ENCODE measurements at places on chromosomes 2 and 18.

DNA sequence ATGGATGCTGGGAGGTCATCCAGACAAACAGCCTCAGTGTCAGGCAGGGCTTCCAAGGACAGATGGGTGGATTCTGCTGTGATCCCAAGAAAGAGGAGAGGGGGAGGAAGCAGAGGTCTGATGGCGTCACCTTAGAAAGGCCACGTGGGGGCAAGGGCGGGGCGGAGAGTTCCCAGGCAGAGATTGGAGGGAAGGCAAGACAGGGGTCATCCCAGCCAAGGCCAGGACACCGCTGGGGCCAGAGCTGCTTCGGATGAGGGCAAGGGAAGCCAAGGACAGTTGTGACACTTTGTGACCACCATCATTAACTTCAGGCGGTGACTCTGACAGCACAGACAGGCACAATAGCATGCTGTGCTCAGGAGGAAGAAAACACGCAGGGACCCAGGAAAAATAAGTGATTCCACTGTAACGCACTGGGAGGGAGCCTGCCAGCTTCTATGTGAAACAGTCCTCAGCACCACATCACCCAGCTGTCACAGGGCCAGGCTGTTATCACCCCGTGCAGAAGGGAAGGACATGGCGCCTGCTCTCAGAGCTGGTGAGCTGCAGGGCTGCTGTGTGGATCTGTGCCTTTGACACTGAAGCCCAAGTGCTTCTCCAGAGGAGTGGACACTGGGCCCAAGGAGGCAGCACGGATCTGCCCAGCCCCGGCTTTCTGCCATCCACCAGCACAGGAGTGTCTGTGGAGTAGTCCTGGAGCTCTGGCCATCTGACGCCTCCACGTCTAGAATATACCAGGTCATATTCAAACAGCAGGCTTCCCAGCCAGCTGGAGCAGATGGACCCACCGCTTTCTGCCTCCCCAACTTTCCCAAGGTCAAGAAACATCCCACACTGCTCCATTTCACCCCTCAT, 204.1 kb downstream of the NDUFA10 start:
- no peak for DNase-seq

DNA sequence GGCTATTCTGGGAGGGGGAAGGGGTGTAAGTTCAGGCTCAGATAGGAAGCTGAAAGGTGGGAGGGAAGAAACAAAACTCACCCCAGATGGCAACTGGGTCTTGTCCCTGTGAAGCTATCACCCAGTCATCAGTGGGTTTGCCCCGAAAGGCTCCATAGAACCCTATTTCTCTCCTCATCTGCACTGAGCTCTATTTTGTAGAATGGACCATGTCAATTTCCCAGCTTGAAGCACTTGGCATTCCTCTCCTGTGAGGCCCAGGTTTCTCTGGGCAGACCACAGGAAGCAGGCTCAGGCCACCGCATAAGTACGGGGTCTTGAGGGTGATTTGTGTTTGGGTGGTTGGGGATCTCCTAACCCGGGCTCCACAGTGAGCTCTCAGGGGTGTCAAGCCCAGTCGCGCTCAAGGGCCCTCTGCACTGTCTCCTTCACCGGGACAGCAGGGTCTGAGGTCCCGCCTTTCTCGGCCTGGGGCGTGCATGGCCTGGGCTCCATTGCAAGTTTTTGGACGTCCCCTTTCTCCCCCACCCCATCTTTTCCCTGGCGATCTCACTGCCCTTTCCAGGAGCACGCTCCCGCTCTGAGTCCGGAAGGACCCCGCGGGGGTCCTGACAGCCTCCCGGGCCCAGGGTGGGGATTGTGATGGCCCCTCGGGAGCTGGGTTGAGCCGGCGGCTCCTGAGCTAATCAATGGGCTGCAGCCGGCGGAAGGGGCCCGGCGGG, 27.3 kb upstream of the NOTO start:
- no peak for DNase-seq

DNA sequence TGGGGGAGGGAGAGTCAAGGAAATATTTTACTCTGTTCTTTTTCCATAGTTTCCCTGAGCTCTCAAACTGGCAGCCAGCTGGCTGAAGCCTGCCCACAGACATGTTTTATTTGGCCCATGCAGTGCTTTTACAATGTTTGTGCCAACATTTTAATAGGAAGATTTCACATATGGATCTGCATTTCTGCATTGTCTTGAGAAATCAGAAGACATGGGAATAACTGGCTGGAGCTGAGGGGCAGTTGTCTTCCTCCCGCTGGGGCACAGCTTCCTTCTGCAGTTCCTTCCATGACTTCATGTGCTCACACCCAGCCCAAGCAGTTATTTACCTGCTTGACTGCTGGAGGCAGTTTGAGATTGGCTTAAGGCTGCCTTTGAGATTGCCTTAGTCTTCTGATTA, 74.4 kb downstream of the PLCL1 start:
- no peak for DNase-seq

DNA sequence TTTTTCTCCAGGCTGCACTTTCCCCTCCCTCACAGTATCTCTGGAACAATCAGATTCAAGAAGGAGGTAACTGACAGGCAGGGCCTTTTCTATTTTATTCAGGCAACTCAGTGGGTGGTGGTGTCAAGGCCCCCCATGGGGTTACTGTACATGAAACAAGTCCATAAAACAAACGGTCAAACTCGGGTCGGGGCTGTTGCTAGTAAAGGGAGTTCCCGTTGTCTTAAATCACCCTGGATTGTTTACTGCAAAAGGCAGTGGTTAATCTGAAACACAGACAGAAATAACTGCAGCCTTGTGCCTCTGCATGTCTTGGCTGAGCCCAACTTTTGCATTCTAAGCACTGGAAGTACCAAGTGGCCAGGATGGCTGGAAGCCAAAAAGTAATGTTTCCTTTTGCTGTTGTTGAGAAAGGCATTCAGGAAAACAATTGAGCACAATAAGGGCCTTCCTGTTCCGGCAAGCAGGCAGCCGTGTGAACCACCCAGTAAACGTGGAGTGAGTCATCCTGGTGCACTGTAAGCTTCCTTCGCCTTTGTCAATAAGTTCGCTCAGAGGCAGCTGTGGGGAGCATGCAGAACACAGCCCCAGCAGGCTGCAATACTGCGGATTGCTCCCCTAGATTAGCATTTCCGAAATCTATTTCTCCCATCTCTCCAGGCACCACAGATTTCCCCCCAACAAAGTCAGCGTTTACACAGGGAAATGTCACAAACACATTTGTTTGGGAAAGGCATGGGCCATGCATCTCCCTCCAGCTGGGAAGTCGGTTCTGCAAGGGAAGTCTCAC, 149.6 kb downstream of the IRS1 start:
- peak; percentile 61 for DNase-seq

GRCh38 chr18:74116633-74117554, 30.7 kb downstream of the FBXO15 start:
- peak; percentile 32 for DNase-seq

- DNase-seq, result no peak
These were observed 9.1 kb downstream of the KLF7 start for GRCh38 chr2:207156451-207157161.

GRCh38 chr2:69192176-69192945, 179.4 kb downstream of the ANTXR1 start:
- no peak for DNase-seq

DNA sequence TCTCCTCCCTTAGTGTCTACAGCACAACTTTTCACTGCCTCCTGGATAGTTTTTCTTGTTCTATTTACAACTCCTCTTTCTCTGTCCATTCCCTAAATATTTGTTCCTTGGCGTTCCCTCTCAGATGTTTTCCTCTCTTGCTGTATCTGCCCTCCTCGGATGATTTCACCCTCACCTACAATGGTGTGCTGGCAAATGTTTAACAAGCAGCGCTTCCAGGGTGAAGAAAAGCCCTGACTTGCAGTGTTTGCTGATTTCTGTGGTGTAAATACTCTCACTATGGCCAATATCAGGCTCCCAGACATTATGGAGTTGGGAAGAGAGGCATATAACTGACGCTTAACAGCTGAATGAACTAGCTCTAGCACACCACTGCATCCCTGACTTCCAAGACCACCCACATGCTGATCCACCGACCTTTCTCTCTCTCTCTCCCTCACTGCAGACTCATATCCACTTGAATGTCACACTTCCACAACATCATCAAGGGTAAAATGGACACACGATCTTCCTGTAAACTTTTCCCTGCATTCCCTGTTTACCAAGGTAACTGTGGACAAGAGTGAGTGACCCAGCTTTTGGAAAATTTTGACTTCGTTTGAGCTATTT, 31.5 kb upstream of the SPTBN1 start:
- no peak for DNase-seq

- DNase-seq, result peak; percentile 63
These were observed at the start of gene MERTK for GRCh38 chr2:111897924-111898702. TSS of gene MERTK (plus strand) at chr2:111898607. CDS start at chr2:111898736, 129 bp downstream.

DNA sequence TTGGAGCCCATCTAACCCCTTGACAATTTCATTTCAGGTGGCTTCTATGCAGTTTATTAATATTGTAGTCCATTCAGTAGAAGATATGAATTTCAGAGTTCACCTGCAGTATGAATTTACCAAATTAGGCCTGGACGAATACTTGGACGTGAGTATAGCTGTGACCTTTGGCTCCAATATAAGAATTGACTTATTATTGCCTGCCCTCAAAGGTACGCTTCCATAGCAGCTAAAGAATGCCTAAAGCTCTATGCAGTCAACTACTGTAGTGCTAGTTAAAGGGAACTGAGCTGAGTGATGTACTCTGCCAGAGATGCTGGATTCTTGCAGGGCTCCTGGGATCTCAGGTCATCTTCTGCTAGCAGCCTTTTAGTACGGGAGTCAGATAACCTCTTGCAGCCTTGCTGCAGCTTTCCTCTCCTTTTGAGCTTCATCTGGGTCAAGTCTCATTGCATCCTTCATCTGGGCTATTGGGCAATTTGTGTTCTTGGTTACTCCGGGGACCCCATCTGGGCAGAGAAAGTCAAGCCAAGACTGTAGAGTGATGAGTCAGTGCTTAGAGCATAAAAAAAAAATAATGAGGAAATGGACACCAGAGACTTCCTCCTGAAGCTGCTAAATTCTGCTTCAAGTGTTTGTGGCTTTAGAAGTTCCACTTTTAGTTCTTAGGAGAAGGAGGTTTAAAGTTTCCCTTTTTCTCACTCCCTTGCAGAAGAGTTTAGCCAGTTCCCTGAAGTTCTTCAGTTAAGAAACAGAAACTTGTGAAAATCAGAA, 105.6 kb downstream of the PRPF40A start:
- peak; percentile 88 for DNase-seq

Measured in inflammatory macrophage (primary cell).